ENCODE measurements at places on chromosomes 11 and 22. TPM values are rescaled to one million over a fixed set of nuclear protein-coding genes. Genes with fewer than 3 reads are reported as not detected.

POU2AF3 gene
- not detected for total RNA-seq

SLC25A45 gene
- total RNA-seq: 28.2 TPM

AP5B1 gene
- 21.9 TPM for total RNA-seq

MMP11 gene
- 0.42 TPM for total RNA-seq

FAM180B gene
- not detected for total RNA-seq

CHRM1 gene
- not detected for total RNA-seq

UBQLNL gene
- 0.23 TPM for total RNA-seq

TRIM48 gene
- not detected for total RNA-seq

STK33 gene
- 3.9 TPM for total RNA-seq

DNA sequence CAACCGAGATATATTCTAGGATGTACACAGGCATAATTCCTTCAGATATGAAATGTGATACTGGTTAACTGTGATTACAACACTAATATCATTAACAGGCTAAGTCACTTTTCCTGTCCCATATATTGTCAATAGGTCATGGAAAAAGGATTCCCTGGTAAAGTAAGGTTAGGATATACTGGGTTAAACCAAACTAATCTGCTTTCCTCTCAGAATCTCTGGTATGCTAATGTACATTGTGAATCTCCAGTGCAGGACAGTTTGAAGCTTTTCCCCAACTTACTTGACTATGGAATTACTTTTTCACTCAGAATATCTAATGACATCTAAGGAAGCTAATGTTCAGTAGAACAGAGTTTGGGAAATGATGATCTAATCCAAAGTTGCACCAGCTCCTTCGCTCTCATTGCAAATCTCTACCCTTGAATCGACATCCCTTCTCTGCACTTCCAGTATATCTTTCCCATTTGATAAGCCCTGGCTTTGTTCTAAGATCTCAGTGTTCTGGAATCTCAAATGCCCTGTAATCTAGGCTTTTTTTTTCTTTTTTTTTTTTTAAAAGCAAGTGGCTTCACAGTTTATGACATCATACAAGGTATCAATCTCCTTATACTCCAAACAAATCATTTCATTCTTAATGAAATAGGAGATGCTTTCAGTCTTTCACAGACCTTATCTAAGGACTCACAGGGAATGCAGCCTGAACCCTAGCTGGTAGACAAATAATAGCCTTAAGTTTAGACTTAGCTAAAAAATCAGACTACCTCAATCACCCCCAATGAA, 43.8 kb downstream of the COPB1 start:
- H3K4me1 ChIP-seq: peaks cover 8% of the 10 kb centered on the region
- H3K27me3 ChIP-seq: no peaks in the 10 kb centered on the region
- peaks cover 51% of the 10 kb centered on the region for H3K36me3 ChIP-seq
- DNase-seq: no peak
- H3K27ac ChIP-seq: no peak overlapping the region
- no peak overlapping the region for H3K4me3 ChIP-seq

- DNase-seq: peak; percentile 38
- peak overlapping the region; percentile 98 for H3K27ac ChIP-seq
- no peaks in the 10 kb centered on the region for H3K27me3 ChIP-seq
- peaks cover 41% of the 10 kb centered on the region for H3K36me3 ChIP-seq
These were observed 839 bp downstream of the STX5 start for GRCh38 chr11:62830904-62831519.

DNA sequence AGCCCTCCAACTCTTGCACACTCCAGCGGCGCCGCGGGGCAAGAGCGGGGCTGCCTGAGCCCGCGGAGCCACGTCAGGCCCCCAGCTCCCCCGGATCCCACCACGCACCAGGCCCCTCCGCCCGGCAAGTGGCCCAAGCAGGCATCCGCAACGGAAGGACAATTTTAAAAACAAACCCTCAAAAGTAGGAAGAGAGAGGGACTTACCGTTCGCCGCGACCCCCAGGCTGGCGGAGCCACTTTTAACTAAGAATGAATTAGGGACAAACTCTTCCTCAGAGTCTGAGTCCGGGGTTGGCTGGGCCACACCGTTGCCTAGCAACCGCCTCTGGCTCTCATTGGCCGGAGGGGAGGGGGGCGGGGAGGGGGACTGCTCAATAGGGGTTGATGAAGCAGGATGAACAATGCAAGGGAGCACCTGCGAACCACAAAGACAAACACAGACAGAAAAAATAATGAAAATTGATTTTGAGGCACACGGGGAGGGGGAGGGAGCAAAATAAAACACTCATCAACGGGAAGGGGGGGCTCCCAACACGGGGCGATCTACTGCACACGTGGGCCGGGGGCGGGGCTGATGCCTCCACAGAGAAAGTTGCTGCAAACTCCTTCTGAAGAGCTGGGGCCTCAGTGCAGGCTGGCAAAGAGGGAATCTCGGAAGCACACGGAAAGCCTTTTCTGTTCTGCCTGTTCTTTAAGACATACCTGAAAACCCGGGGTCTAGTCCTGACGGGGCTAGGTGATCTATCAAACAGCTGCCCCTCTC, 387.5 kb upstream of the NARS2 start:
- no peak overlapping the region for H3K27ac ChIP-seq
- DNase-seq: no peak
- no peaks in the 10 kb centered on the region for H3K36me3 ChIP-seq
- no peaks in the 10 kb centered on the region for H3K4me1 ChIP-seq
- no peak overlapping the region for H3K4me3 ChIP-seq

GRCh38 chr11:30282289-30282631, 40.6 kb upstream of the ARL14EP start:
- peak overlapping the region; percentile 92 for H3K27ac ChIP-seq
- peaks cover 8% of the 10 kb centered on the region for H3K36me3 ChIP-seq
- H3K4me3 ChIP-seq: peak overlapping the region; percentile 67
- H3K4me1 ChIP-seq: peaks cover 32% of the 10 kb centered on the region

- peak; percentile 92 for DNase-seq
- peaks cover 43% of the 10 kb centered on the region for H3K4me1 ChIP-seq
- no peaks in the 10 kb centered on the region for H3K27me3 ChIP-seq
- peaks cover 35% of the 10 kb centered on the region for H3K36me3 ChIP-seq
These were observed 22.0 kb downstream of the JAML start for GRCh38 chr11:118202599-118203422.

DNA sequence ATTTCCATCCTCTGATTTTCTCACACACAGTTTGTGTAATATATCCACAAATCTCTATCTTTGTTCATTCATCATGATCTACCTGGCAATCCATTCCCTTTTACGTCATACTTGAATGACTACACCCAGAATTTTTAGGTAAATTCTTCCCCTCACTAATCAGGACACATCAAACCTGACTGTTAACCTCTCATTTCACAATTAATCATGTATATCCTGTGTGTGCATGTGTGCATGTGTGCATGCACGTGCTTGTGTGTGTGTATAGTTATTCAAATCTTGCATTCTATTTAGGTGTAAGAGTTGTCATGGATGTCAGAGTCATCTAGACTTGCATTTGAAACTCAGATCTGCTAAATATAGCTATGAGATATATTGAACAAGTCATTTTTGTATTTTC, 130.4 kb downstream of the KIF18A start:
- no peak for DNase-seq
- no peaks in the 10 kb centered on the region for H3K4me1 ChIP-seq
- no peak overlapping the region for H3K27ac ChIP-seq
- no peaks in the 10 kb centered on the region for H3K36me3 ChIP-seq

- H3K4me3 ChIP-seq: no peak overlapping the region
- no peak for DNase-seq
- no peaks in the 10 kb centered on the region for H3K36me3 ChIP-seq
- no peaks in the 10 kb centered on the region for H3K27me3 ChIP-seq
- no peaks in the 10 kb centered on the region for H3K4me1 ChIP-seq
These were observed 209.5 kb downstream of the NTM start for GRCh38 chr11:131579932-131580387.

- no peak overlapping the region for H3K4me3 ChIP-seq
- H3K36me3 ChIP-seq: no peaks in the 10 kb centered on the region
- peaks cover 21% of the 10 kb centered on the region for H3K27me3 ChIP-seq
- no peak overlapping the region for H3K27ac ChIP-seq
- DNase-seq: no peak
These were observed 9.5 kb upstream of the RASSF10 start for GRCh38 chr11:12999597-12999996.

GRCh38 chr11:75334402-75334891, 17.0 kb downstream of the ARRB1 start:
- H3K36me3 ChIP-seq: peaks cover 54% of the 10 kb centered on the region
- H3K4me3 ChIP-seq: no peak overlapping the region
- no peaks in the 10 kb centered on the region for H3K27me3 ChIP-seq
- peaks cover 77% of the 10 kb centered on the region for H3K4me1 ChIP-seq
- H3K27ac ChIP-seq: no peak overlapping the region
- no peak for DNase-seq

DNA sequence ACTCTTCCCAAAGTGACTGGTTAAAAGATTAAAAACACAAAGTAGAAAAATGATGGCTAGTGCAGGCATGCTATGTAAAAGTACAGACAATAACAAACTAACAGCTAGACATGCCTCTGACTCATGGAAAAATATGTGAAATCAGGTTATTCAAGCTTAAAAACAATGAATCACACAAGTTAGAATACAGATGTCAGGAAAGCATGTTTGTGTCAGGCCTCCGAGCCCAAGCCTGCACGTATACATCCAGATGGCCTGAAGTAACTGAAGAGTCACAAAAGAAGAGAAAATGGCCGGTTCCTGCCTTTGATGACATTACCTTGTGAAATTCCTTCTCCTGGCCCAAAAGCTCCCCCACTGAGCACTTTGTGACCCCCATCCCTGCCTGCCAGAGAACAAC, 110.1 kb downstream of the NOX4 start:
- no peak overlapping the region for H3K27ac ChIP-seq
- no peaks in the 10 kb centered on the region for H3K36me3 ChIP-seq
- DNase-seq: no peak
- no peaks in the 10 kb centered on the region for H3K4me1 ChIP-seq

- peak; percentile 34 for DNase-seq
- peaks cover 21% of the 10 kb centered on the region for H3K27me3 ChIP-seq
- peak overlapping the region; percentile 2 for H3K4me3 ChIP-seq
- H3K4me1 ChIP-seq: peaks cover 25% of the 10 kb centered on the region
These were observed 137.6 kb downstream of the TEAD1 start for GRCh38 chr11:12811861-12812260.

- no peak for DNase-seq
- H3K4me1 ChIP-seq: peaks cover 26% of the 10 kb centered on the region
- no peak overlapping the region for H3K27ac ChIP-seq
- peaks cover 41% of the 10 kb centered on the region for H3K27me3 ChIP-seq
These were observed 3.6 kb downstream of the CLTCL1 start for GRCh38 chr22:19287889-19288288.

DNA sequence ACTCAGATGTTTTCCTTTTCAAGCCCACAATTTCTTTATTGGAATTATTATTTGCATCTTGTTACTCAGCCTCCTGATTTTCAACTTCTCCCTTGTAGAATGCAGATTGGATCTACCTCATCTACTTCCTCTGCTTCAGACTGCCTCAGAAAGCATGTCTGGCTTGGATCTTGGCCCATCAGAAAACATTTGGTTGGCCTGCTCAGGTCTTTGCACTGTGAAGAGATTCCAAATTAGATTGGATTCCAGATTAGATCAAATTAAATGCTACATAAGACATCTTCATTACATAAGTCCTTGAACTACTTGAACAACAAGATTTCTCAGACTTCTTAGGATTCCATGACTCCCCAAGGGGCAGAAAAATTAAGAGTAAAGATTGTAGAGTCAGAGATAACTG, 358.0 kb downstream of the DLG2 start:
- no peak for DNase-seq
- no peaks in the 10 kb centered on the region for H3K4me1 ChIP-seq
- H3K27me3 ChIP-seq: no peaks in the 10 kb centered on the region
- no peak overlapping the region for H3K27ac ChIP-seq
- H3K36me3 ChIP-seq: no peaks in the 10 kb centered on the region

GRCh38 chr11:131506348-131506747, 135.9 kb downstream of the NTM start:
- no peak for DNase-seq
- no peaks in the 10 kb centered on the region for H3K4me1 ChIP-seq
- H3K27me3 ChIP-seq: no peaks in the 10 kb centered on the region
- H3K4me3 ChIP-seq: no peak overlapping the region

DNA sequence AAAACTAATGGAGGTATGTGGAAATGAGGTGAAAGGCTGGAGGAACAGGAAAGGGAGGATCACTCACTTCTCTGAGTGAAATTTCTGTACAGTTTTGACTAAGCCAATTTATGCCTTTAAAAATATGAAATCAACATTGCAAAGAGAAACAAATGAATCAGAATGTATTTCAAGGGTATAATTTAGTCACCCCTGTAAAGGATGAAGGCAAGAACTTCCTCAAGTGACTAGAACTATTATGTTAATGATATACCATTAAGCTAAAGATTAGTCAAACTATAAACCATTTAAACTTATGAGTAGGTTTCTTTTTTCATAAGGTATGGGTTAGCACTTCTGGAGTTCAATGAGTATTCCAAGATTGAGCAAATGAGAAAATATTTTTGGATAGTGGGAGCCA, 184.5 kb upstream of the CHORDC1 start:
- DNase-seq: no peak
- no peak overlapping the region for H3K4me3 ChIP-seq
- H3K27me3 ChIP-seq: no peaks in the 10 kb centered on the region
- H3K4me1 ChIP-seq: no peaks in the 10 kb centered on the region
- H3K27ac ChIP-seq: no peak overlapping the region

- H3K4me3 ChIP-seq: no peak overlapping the region
- H3K27me3 ChIP-seq: no peaks in the 10 kb centered on the region
- H3K27ac ChIP-seq: no peak overlapping the region
- no peaks in the 10 kb centered on the region for H3K36me3 ChIP-seq
- DNase-seq: no peak
These were observed 96.4 kb downstream of the PHF21B start for GRCh38 chr22:44913198-44913983.

- H3K27ac ChIP-seq: peak overlapping the region; percentile 34
- peaks cover 37% of the 10 kb centered on the region for H3K36me3 ChIP-seq
- no peaks in the 10 kb centered on the region for H3K27me3 ChIP-seq
These were observed 48.5 kb downstream of the BRD1 start for GRCh38 chr22:49779211-49779610.

DNA sequence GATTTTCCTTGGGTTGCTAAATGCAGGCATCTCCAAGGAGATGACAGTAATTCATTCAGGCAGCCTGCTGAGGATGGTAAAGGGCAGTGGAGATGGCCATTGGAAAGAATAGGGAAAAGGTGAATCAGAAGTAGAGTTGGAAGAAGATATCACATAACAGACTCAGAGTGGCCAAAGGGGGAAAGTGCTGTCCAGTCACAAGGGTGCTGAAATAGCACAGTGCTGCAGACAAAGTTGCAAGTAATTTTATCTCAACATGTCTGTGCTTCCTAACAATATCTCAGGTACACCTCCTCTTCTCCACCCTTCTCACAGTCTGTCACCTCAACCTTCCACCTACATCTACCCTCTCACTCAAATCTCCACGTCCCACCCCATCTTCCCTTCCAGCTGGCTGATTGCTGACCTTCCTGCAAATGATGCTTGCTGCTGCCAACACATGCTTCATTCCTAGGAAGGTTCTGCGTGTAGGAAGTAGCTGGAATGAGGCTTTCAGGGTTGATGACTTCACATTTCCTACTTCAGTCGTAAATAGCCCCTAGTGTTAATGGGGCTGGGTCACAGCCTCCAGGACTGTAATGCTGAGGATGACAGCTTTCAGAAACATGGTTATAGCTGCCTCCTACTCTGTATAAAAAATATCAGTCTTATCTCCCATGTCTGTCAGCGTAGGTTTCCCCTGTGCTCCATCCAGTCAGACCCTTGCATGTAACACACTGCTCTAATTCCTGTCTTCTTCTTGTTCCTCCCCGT, 123.9 kb downstream of the CTNND1 start:
- H3K4me3 ChIP-seq: no peak overlapping the region
- DNase-seq: peak; percentile 41
- H3K4me1 ChIP-seq: peaks cover 15% of the 10 kb centered on the region
- H3K27me3 ChIP-seq: peaks cover 6% of the 10 kb centered on the region

GRCh38 chr11:6656936-6657335, 1.3 kb upstream of the DCHS1 start:
- no peak overlapping the region for H3K4me3 ChIP-seq
- no peak for DNase-seq
- peaks cover 4% of the 10 kb centered on the region for H3K4me1 ChIP-seq
- H3K27ac ChIP-seq: no peak overlapping the region
